ENCODE measurements at places on chromosomes 12 and 14.
A peak's percentile ranks its signal among the peaks of the same experiment; 100 is the strongest.

DNA sequence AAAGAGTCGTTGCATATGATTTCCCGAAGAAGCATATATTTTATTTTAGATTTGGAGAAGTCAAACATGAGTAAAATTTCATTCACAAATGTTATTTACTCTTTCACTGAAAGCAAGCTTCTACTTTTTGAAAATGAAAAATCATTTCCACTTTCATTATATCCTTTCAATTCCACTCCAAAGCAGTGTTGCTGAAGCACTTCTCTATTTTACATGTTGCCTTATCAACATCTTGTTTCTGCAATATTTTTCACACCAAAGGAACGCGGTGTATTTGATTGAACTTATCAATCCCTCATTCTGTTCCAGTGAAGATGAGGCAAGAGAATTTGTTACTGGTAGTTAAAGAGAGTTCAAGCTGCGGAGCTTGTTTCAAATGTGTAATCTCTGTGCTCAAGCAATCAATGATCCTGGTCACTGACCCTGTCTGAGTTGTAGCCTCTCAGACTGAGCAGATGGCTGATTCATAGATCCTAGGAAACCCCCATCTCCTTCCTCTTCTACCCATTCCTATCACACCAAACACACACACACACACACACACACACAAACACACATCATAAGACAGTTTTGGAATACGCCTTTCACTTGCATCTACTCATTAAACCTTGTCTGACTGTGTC lies 236.2 kb upstream of the FLRT2 start:
- DNase-seq = no peak

DNA sequence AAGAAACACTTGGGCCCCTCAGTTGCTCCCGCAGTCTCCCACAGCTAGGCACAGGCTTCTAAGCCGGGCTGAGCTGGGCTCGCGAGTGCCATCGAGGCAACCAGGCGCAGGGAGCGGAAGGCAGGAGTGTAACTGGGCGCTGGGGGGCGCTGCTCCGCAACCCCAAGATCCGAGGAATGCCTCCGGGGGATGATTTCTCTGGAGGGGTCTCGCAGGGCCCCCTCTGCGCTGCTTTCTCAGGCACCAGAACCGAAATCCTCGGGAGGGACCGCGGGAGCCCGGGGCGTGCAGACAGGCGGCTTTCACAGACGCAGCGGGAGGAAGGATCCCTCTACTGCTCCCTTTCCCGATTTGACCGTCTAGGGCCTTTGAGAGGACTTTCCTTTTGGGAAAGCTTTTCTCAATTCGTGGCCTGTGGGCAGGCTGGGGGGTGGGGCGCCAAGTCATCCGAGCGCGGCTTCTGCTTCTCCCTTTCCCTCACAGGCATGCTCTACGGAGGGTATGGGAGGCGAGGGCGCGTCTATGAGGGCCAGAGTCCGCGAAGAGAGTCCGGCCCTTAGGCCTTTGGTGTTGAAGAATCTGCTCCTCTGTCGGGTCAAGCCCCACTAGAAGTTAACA lies 4.3 kb upstream of the NKX2-1 start:
- DNase-seq = no peak

- DNase-seq = peak; percentile 38
Measured at GRCh38 chr14:52926953-52927352, 23.9 kb downstream of the FERMT2 start.

GRCh38 chr12:12528361-12529270 lies 34.0 kb downstream of the DUSP16 start:
- peak; percentile 6 for DNase-seq

DNA sequence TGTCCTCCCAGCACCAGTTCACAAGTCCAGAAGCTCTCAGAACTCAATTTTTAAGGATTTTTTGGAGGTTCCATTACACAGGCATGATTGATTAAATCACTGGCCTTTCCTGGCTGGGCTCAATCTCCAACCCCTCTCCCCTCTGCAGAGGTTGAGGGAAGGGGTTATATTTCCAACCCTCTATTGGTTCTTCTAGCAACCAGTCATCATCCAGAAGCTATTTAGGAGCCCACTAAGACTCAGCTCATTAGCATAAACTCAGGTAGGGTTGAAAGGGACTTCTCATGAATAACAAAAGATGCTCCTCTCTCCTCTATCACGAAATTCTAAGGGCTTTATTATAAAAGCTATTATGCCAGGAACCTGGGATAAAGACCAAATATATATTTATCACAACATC lies 41.5 kb downstream of the SPPL3 start:
- no peak for DNase-seq

GRCh38 chr12:1536817-1537216 lies 57.6 kb downstream of the FBXL14 start:
- DNase-seq = no peak

GRCh38 chr14:21534576-21534975 lies 8.4 kb upstream of the SALL2 start:
- DNase-seq = no peak

- no peak for DNase-seq
Measured at GRCh38 chr14:86954623-86955022, 1038.4 kb downstream of the GALC start.

- peak; percentile 95 for DNase-seq
Measured at GRCh38 chr14:35878272-35879150, 52.4 kb downstream of the BRMS1L start.
